ENCODE measurements at places on chromosomes 4 and X.

DNA sequence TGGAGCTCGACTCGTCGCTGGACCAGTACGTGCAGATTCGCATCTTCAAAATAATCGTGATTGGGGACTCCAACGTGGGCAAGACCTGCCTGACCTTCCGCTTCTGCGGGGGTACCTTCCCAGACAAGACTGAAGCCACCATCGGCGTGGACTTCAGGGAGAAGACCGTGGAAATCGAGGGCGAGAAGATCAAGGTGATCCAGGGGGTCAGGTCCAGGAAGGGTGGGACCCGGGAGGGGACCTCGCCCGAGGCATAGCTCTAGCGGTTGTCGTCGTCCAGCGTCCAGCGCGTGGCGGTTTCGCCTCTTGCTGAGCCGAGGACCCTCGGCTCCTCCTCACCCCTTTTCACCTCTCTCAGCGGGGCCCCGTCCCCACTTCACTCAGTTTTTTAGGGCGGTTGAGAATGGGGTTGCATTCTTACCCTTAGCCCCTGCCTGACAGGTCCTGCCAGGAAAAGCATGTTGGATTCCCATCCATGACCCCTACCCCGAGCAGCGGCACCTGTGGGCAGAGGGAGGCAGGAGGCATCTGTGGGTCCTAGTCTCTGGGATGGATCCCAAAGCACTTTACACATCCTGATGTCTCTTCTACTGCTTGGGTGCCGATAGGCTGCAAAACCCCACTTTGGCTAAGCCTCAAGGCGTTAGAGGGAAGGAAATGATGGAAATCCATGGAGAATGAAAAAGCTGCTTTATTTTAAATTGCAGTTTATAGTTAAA, 524 bp downstream of the RAB33A start:
- no peak for DNase-seq

GRCh38 chr4:121696581-121697461, at the start of gene ANXA5:
Gene ANXA5, minus strand, starts transcription at chr4:121696980. Its CDS starts 391 bp downstream, at chr4:121696589.
- DNase-seq: peak; percentile 66

DNA sequence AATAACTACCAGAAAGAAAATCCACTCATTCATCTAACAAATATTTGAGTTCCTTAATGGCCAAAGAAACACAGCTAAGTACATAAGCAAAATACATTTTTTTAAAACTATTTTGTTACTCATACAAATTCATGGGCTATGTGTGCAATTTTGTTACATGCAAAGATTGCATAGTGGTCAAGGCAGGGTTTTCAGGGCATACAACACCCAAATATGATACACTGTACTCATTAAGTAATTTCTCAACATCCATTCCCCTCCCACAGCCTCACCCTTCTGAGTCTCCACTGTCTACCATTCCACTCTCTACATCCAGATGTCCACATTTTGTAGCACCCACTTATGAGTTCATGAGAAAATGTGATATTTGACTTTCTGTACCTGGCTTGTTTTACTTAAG, 58.2 kb downstream of the BRWD3 start:
- DNase-seq: no peak

- DNase-seq: no peak
These were observed 562.8 kb upstream of the IGFBP7 start for GRCh38 chr4:57672846-57673433.

- no peak for DNase-seq
These were observed 23.3 kb downstream of the TRIM2 start for GRCh38 chr4:153227469-153228075.

DNA sequence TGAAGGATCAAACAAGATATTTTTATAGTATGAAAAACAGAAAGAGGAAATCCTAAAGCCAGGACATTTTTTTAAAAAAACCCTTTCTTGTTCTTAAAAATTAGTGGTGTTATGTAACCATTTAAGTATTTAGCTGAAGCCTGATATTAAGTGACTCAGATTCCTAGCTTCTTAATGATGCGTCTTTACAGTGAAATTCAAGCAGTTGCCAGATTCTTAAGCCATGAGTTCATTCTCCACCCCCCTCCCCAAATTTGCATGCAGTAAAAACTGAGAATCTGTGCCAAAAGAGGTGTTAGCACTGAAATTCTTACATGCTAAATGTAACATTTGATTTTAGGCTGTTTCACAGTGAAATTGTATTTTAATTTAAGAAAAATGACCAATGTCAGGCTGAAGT, 180.8 kb downstream of the RAPGEF2 start:
- no peak for DNase-seq

DNA sequence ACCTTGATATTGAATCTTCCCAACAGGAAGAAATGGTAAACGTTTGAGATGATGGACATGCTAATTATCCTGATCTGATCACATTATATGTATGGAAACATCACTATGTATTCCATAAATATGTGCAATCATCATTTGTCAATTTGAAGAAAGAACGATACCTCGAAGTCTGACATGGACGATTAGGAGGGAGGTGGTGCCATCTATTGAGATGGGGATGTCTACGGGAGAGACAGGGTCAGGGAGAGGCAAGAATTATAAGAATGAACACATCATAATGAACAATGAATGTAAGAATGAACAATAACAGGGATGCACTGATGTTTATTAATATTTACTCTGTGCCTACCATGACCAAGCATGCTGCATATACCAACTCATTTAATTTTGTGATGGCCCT, 93.7 kb upstream of the SOD3 start:
- DNase-seq: no peak

- no peak for DNase-seq
These were observed 19.3 kb downstream of the DCTD start for GRCh38 chr4:182897601-182898478.

DNA sequence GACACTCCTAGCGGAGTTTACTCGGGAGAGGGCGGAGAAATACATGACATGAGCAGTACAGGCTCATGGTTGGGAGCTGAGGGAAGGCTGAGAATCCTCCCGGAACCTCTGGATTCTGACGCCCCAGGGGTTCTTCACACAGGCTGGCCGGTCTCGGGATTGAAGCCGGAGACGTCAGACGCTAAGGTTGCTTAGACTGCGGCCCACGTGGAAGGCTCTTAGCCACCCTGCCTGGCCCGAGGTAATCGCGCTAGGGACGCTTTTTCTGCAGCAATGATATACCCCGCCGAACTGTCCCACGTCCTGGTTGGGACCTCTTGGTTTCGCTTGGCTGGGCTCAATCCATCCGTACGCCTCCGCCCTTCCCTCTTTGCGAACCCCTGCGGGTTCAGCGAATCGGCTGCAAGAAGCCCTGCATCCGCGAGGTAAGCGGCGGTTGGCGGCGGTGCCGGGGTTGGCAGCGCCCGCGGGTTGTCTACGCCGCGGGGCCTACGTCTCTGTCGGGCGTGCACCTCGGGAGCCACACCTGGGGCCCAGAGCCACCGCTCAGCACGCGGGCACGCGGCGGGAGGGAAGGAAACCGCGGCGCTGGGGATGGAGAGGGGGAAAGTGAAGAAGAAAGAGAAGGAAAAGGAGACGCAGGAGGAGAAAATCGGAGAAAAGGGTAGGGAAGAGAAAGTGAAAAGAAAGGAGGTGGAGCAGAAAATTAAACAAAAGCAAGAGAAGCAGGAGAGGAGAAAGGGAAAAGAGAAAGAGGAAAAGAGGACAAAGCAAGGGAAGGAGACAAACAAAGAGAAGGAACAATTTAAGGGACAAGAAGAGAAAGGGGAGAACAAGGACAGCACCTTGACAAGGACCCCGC, at the start of gene ARL9:
ARL9 (plus strand) TSS at position 523 of the 862 bp plus-strand sequence; CDS start at position 595, 72 bp downstream.
- peak; percentile 33 for DNase-seq

- DNase-seq: no peak
These were observed 1443.5 kb upstream of the IGFBP7 start for GRCh38 chr4:58553679-58554078.

DNA sequence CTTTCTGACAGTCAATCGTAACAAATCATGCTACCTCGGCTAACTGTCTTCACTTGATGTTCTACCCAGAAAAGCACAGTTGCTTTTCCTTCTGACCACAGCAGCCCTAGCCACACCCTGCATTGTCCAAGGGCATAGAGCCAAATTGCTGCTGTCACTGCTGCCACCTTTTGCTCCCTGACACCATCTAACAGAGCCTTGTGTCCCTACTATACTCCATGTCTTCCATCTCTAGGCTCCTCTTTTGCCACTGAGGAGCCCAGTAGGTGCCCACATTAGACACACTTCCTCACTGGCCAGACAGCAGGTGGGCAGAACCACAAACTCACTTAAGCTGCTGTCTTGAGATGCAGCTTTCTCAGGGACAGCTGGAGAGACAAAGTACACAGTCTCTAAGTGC, 91.4 kb downstream of the ANXA3 start:
- no peak for DNase-seq

DNA sequence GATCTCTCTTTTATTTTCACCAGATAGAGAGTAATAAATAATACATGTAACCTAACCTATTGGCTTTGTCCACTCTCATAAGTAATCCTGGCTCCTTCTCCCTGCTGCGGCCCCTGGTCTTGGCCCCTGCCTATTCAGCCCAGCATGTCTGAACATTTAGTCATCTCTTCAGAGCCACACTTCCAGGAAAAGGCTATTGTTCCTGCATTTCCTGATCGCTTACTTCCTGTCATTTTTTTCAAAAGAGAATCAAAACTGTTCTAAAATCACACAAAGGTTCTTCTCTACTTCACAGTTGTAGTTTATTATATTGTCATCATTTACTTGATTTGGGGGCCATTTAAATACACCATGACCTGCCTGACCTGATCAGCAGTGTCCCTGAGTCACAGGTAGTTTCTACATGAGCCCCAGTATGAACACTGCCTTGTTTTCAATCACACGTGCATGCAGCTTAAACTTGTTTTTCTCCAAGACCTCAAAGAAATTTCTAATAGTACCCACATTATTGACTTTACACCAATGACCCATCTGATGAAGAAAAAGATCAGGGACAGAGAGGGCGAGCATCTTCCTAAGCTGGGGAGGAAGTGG, 47.4 kb upstream of the KDR start:
- DNase-seq: no peak

DNA sequence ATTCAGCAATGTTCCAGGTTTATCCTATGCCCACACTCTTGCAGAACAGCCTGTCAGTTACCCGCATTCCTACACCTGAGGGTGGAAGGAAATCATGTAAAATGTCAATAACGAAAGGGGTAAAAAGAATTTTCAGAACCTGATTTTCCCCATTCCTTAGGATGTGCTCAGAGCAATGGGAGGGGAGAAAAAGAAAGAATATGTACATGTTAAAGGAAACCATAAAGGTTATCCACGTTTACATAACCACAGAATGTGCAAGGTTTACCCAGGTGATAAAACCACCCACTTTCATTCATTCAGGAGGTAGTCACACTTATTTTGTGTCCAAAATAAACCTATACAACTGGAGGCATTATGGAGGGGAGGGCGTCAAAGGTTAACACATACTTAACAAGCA, 335.5 kb downstream of the ZNF674 start:
- no peak for DNase-seq

- no peak for DNase-seq
These were observed 691.4 kb downstream of the PCDH7 start for GRCh38 chr4:31411565-31411964.
